ENCODE measurements at places on chromosomes 6 and 20. TPM values are rescaled to one million over a fixed set of nuclear protein-coding genes. Genes with fewer than 3 reads are reported as not detected.
A peak's percentile ranks its signal among the peaks of the same experiment; 100 is the strongest.

CPNE1 gene
- 413 TPM for total RNA-seq

GRCh38 chr20:939606-940005 is 23.5 kb upstream of the ANGPT4 start:
- no peak for DNase-seq
- no peaks in the 10 kb centered on the region for H3K36me3 ChIP-seq
- no peaks in the 10 kb centered on the region for H3K4me1 ChIP-seq
- H3K4me3 ChIP-seq, result no peak overlapping the region
- peaks cover 6% of the 10 kb centered on the region for H3K27me3 ChIP-seq

- H3K4me3 ChIP-seq, result no peak overlapping the region
- DNase-seq, result no peak
- no peaks in the 10 kb centered on the region for H3K36me3 ChIP-seq
- H3K27ac ChIP-seq, result no peak overlapping the region
Measured at GRCh38 chr20:57884956-57885355, 175.1 kb upstream of the PMEPA1 start.

- no peak for DNase-seq
- peaks cover 15% of the 10 kb centered on the region for H3K27me3 ChIP-seq
- H3K27ac ChIP-seq, result no peak overlapping the region
- no peaks in the 10 kb centered on the region for H3K4me1 ChIP-seq
- no peaks in the 10 kb centered on the region for H3K36me3 ChIP-seq
Measured at GRCh38 chr6:69953491-69953890, 87.1 kb downstream of the COL19A1 start.

GRCh38 chr6:139982195-139982594 is 607.7 kb upstream of the CITED2 start:
- H3K4me3 ChIP-seq, result no peak overlapping the region
- peaks cover 10% of the 10 kb centered on the region for H3K27me3 ChIP-seq
- H3K4me1 ChIP-seq, result peaks cover 3% of the 10 kb centered on the region
- no peak overlapping the region for H3K27ac ChIP-seq
- DNase-seq, result no peak

DNA sequence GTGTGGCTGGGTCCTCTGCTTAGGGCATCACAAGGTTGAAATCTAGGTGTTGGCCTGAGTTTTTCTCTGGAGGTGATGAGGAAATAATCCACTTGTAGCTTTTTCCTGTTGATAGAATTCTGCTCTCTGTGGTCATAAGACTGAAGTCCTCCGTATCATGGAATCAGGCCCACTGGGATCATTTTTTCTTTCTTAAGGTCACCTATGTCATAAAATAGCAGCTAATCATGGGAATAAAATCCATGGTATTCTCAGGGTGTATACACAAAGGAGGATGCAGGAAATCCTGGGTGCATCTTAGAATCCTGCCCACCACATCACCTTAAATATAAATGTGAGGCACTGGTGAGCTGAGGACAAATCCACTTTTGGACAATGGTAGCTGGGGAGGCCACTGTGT is 72.7 kb downstream of the PRDM1 start:
- no peaks in the 10 kb centered on the region for H3K36me3 ChIP-seq
- H3K27ac ChIP-seq, result no peak overlapping the region
- H3K27me3 ChIP-seq, result peaks cover 2% of the 10 kb centered on the region
- DNase-seq, result no peak
- H3K4me3 ChIP-seq, result no peak overlapping the region

- H3K27me3 ChIP-seq, result no peaks in the 10 kb centered on the region
- no peaks in the 10 kb centered on the region for H3K36me3 ChIP-seq
- H3K27ac ChIP-seq, result no peak overlapping the region
- no peak for DNase-seq
Measured at GRCh38 chr6:37313723-37314486, 39.9 kb upstream of the RNF8 start.

DNA sequence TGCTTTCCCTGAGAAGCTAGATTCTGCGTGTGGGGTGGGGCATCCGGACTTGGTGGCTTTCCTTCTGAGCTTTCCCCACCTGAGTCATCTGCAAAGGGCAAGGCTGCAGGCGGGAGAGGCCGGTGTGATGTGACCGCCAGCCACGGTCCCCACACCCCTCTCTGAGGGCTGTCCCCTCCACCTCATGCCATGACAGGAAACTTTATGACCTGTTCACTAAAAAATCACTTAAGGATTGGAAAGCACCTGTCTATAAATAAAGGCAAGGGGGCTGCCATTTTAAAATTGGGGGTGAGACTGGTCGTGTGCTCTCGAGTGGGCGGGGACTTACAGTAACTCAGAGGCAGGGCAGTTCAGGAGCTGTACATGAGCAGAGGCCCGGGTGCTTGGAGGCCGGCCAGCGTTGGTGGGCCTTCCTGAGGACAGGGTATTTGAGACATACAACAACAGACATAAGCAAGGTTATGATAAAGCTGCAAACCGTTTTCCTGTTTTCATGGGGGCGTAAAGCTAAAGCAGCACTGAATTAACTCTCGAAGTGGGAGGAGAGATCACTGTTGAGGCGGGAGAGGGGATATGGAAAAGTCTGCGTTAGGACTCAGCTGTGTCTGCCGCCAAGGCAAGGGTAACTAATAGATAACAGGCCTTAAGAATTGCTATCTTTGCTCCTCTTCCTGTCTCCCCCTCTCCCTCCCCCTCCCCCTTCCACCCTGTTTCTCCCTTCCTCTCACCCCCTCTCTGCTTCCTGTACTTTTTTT is 16.1 kb upstream of the SERPINB1 start:
- H3K4me1 ChIP-seq, result peaks cover 94% of the 10 kb centered on the region
- DNase-seq, result peak; percentile 31
- peak overlapping the region; percentile 98 for H3K27ac ChIP-seq
- H3K27me3 ChIP-seq, result no peaks in the 10 kb centered on the region

DNA sequence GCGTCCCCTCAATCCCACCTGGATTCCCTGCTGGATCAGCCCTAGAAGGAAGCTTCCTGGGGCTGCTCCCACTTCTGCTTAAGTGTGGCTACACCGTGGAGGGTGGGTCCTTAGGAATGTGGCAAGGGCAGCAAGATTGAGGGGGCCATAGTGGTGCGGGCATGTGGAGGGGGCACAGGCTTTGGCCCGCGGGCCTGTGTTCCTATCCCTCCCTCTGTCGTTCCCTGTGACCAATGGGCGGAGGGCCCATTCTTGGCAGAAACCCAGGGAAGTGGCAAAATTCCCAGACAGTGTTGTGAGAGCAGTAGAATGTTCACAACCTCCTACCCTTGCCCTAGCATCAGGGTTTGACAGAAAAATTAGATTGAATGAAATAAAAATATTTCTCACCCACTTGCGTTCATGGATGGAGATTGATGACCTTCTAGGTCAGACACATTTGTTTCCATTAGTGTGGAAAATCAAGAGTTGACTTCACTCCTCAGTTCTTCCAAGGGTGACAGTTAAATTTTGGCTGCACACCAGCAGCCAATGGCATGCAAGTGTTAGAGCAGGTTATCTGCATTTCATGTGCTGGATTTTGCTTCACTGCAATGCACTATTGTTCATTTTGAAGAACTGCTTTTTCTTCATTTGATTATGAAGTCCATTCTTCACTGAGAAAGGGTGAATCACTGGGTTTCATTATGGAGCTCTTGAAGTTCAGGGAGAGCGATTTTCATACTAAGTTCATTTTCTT is 49.3 kb upstream of the AHI1 start:
- DNase-seq, result no peak
- no peak overlapping the region for H3K4me3 ChIP-seq
- H3K36me3 ChIP-seq, result no peaks in the 10 kb centered on the region
- no peaks in the 10 kb centered on the region for H3K4me1 ChIP-seq

- H3K36me3 ChIP-seq, result peaks cover 20% of the 10 kb centered on the region
- H3K4me3 ChIP-seq, result no peak overlapping the region
- peaks cover 25% of the 10 kb centered on the region for H3K4me1 ChIP-seq
- no peak for DNase-seq
Measured at GRCh38 chr20:34880215-34880850, 3.9 kb downstream of the ACSS2 start.

DNA sequence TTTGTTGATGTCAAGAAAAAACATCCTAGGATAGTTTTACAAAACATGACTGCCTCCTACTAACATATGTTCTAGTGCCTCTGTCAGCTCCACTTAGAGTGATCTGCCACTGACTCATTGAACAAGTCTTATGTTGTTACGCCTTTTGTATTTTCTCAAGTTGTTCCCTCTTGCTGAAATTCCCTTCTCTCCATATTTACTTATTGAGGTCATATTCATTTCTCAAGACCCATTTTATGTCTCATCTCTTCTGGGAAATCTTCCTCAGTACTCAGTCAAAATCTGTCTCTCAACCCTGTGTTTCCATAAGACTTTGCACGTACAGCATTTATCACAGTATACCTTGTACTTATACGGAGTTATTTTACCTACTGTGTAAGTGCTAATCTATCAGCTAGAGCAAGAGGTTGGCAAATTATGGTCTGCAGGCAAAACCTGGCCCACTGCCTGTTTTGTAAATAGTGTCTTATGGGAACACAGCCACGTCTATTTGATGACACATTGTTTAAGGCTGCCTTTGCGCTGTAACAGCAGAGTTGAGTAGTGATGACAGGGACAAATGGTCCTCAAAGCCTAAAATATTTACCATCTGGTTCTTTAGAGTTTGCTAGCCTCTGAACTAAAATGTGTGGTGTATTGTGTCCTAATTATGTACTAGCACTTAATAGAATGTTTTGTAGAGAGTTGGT is 83.4 kb downstream of the ADGRB3 start:
- no peaks in the 10 kb centered on the region for H3K36me3 ChIP-seq
- H3K27ac ChIP-seq, result no peak overlapping the region
- no peaks in the 10 kb centered on the region for H3K4me1 ChIP-seq
- no peak for DNase-seq

RIPOR3 gene
- not detected for total RNA-seq

- no peak for DNase-seq
- no peak overlapping the region for H3K27ac ChIP-seq
- H3K36me3 ChIP-seq, result no peaks in the 10 kb centered on the region
- H3K4me3 ChIP-seq, result no peak overlapping the region
- peaks cover 4% of the 10 kb centered on the region for H3K4me1 ChIP-seq
Measured at GRCh38 chr6:168197636-168198301, 118.8 kb upstream of the FRMD1 start.

- H3K4me1 ChIP-seq, result no peaks in the 10 kb centered on the region
- no peak for DNase-seq
- H3K27ac ChIP-seq, result no peak overlapping the region
- no peaks in the 10 kb centered on the region for H3K27me3 ChIP-seq
Measured at GRCh38 chr6:92945799-92946198, 473.6 kb downstream of the EPHA7 start.
